ENCODE measurements at places on chromosomes 7 and 10.

DNA sequence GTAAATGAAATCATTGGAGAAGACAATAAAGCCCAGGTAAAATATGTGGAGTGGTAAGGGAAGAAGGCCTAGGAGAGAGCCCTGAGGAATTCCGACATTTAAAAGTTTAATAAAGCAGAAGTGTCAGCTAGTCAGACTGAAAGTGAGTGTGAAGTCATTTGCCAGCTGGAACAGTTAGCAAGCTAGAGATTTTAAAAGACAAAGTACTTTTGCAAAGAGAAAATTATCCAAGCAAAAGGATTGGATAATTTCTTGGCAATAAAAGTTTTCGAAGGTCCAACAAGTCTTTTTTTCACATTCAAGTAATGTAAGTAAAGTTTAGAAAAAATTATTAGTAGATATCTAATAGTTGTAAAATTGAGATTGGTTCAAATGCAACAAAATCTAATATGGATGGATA lies 27.1 kb upstream of the SEMA3C start:
- no peak for DNase-seq

- no peak for DNase-seq
These were observed 24.4 kb upstream of the PWWP2B start for GRCh38 chr10:132372516-132373095.

DNA sequence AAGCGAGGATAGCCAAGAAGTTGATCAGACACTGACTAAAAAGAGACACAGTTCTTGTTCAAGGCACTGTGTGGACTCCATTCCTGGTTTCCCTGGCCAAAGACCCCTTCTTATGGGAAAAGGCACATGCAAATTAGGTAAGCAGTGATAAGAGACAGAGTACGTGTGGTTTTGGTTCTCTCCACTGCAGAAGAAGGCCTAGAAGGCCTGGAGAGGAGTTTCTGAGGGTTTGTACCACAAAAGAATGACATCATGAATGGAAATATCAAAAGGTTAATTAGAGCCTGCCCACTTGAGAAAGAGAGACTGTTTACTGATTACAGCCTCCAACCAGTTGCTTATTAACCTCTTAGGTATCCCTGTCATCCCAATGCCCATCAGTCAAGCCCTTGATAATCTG lies 137.5 kb downstream of the ZNF365 start:
- DNase-seq = no peak

GRCh38 chr7:46360296-46360695 lies 439.2 kb upstream of the IGFBP3 start:
- DNase-seq = no peak

- DNase-seq = peak; percentile 44
These were observed 35.6 kb downstream of the CPN1 start for GRCh38 chr10:100046021-100046486.

- DNase-seq = peak; percentile 11
These were observed 1.8 kb upstream of the CCDC6 start for GRCh38 chr10:59907918-59908807.

DNA sequence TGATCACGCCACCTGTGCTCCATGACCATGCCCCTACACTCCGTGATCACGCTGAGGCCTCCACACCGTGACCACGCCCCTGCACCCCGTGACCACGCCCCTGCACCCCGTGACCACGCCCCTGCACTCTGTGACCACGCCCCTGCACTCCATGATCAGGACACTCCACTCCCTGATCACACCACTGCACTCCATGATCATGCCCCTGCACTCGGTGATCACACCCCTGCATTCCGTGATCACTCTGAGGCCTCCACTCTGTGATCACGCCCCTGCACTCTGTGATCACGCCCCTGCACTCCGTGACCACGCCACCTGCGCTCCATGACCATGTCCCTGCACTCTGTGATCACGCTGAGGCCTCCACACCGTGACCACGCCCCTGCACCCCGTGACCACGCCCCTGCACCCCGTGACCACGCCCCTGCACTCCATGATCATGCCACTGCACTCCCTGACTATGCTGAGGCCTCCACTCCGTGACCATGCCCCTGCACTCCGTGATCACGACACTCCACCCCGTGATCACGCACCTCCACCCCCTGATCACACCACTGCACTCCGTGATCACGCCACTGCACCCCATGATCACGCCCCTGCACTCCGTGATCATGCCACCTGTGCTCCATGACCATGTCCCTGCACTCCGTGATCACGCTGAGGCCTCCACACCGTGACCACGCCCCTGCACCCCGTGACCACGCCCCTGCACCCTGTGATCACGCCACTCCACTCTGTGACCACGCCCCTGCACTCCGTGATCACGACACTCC lies 27.7 kb downstream of the STK32C start:
- no peak for DNase-seq

All from COLO829 (cell line).